Fibroblast of skin of right biceps (primary cell): ENCODE measurements at places on chromosomes 11 and 22.

- no peak for DNase-seq
Measured at GRCh38 chr11:47504910-47505309, 48.0 kb downstream of the CELF1 start.

- peak; percentile 55 for DNase-seq
Measured at GRCh38 chr11:84316866-84317555, 1030.8 kb upstream of the CCDC90B start.

- DNase-seq = no peak
Measured at GRCh38 chr11:11967669-11968510, 40.5 kb downstream of the DKK3 start.

DNA sequence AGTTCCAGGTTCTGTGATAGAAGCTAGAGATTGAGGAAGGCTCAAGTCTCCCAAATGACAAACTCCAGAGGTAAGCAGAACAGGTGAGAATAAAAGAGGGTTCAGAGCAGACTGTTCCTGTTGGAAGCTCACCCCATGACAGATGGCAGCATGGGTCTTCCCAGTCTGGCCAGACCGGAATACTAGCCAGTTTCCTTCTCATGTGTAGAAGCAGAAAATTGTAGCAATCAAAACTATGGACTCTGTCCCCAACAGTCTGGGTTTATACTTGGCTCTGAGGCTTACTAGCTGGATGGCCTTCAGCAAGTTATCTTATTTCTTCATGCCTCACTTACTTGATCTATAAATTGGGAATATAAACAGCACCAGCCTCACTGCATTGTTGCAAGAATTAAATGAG lies 494.8 kb downstream of the MN1 start:
- no peak for DNase-seq

DNA sequence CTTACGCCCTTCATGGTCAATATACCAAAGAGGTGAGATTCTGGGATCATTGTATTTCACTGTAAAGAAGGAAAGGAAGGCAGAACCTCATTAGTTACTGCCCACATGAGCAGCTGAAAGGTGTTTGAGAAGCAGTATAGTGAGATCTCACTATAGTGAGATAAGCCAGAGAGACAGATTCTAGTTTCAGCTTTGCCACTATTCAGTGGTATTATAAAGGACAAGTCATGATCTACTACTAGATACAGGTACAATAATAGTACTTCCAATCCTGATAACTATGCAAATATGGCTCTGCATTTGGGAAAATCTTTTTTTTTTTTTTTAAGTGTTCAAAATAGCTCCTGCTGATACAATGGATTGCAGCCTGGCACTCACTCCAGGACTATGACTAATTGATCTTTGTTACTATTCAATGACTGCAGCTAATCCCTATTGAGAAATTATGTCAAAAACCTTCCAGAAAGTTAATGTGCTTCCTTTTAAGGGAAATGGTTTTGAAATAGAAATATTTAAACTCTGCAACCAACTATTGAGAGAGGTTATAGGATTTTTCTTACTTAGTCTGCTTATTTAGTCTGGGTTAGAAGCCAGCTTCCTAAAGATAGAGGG lies 8.3 kb upstream of the DLAT start:
- peak; percentile 65 for DNase-seq

- no peak for DNase-seq
Measured at GRCh38 chr22:26579331-26579886, 10.5 kb downstream of the TPST2 start.

DNA sequence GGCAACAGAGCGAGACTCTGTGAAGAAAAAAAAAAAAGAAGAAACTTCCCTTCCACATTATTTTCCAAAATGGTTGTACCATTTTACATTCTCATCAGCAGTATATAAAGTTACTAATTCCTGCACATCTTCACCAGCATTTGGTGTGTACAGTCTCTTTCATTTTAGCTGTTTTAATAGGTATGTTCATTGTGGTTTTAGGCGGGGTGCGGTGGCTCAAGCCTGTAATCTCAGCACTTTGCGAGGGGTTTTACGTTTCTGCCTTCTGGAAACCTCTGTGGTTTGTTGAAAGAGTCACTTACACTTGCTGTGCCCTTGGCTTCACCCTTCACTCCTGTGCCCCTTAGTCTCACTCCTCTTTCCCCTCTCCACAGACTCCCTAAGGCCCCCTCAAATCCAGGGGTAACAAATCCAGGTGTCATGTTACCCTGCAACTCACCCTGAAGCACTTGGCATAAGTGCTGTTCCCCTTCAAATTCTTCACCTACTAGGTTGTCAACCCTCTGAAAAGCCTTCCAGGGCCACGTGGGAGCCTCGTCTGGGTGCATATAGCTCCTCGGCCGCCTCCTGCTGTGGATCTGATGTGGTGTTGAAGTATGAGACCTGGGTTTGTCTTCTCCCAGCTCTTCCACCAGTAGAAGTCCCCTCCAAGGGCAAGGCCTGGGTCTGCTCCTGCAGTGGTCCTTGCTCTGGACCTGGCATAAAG lies 20.8 kb downstream of the TOB2 start:
- DNase-seq = no peak

- no peak for DNase-seq
Measured at GRCh38 chr11:18704698-18705097, 6.1 kb downstream of the TMEM86A start.
